ENCODE measurements at places on chromosomes 3 and 15.

- no peak for DNase-seq
Measured at GRCh38 chr15:63905558-63906265, 72.0 kb upstream of the HERC1 start.

DNA sequence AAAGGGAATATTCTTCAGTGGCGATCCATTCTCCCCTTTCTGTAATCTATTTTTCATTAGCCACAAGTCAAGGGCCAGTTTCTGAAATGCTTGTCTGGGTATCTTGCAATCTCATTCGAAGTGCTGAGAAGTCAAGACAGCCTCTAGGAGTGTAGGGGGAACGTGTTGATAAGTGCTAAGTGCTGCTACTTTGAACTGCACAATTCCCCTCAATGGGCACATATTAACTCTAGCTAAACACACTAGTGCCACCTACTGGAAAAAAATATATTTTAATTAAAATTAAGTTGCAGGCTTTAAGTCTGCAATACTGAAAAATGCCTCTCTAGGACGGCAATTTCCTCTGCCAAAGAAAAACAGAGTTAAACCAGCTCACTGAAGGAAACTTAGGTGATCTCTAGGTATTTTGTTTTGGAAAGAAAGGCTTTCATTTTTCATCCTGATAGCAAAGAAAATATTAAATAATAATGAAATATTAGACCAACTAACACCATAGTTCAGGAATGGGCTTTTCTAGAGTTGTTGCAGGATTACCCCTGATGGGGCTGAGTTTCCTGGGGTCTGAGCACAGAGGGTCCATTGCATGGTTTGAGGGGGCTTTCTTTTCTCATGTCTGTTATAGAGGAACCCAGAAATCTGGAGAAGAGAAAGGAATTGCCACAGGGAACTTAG, 181.9 kb upstream of the KBTBD8 start:
- DNase-seq: peak; percentile 32

DNA sequence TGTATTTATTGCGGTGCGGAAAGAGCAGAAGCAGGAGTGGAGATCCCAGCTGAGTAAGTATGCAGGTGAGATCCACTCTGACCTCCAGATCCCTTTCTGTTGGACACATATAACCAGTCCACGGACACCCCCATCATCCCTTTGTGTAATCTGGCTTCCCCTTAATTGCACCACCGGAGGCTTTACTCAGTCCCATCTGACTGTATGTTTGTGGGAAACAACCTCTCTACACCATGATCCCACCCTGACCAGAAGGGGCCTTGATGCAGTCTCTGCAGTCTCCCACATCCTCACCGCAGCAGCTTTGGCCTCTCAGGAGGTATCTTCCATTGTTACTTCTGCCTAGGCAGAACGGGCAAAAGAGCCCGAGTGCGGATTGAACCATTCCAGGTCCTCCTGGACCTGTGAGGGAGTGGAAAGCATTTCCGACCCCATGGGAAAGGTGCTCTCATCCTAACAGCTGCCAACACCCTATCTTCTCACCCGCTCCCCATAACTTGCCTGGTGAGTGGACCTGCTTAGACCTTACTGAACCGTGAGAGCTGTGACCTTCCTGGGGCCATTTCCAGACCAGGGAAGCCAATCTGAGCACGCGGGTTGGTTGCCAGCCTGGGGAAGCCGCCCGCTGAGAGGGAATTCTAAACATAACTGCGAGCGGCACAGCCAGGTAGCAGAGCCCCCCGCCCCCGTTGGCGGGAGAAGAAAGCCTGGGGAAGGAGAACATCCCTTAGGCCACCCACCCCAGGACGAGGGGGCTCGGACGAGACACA, 1.1 kb downstream of the SLCO2A1 start:
- no peak for DNase-seq

- DNase-seq: no peak
Measured at GRCh38 chr15:75138016-75138999, 63.4 kb upstream of the C15orf39 start.

- DNase-seq: no peak
Measured at GRCh38 chr3:125406070-125406469, 30.9 kb upstream of the ZNF148 start.

- no peak for DNase-seq
Measured at GRCh38 chr15:51388726-51389125, 47.3 kb downstream of the GLDN start.

GRCh38 chr3:173690542-173691180, 293.1 kb downstream of the NLGN1 start:
- DNase-seq: no peak

DNA sequence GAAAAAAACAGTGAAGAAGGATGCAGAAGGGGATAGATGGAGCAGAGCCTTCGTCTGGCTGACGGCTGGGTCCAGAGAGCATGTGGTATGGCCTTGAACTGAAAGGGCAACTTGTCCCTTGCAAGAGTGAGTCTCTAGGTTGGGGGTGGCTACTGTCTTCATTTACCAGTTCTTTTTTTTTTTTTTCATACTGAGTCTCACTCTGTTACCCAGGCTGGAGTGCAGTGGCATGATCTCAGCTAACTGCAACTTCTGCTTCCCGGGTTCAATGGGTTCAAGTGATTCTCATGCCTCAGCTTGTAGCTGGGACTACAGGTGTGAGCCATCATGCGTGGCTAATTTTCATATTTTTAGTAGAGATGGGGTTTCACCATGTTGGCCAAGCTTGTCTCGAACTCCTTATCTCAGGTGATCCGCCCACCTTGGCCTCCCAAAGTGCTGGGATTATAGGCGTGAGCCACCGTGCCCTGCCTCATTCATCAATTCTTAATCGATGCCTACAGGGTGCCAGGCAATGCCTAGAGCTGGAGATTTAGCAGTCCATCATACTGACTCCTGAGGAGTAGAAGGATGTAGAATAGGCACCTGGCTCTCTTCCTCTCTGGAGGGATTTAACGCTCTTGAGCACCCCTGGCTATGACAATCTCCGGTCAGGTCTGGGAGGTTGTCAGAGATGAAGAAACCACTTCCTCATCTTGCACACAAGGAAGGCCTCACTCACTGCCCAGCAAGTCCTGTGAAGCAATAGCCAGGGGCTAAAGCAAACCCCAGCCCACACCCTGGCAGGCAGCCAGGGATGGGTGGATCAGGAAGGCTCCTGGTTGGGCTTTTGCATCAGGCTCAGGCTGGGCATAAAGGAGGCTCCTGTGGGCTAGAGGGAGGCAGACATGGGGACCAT, at the start of gene CAMP:
CAMP (plus strand) TSS at position 880 of the 898 bp plus-strand sequence; CDS start at position 897, 17 bp downstream.
- DNase-seq: no peak

- no peak for DNase-seq
Measured at GRCh38 chr15:40435023-40435709, 5.6 kb upstream of the BAHD1 start.

DNA sequence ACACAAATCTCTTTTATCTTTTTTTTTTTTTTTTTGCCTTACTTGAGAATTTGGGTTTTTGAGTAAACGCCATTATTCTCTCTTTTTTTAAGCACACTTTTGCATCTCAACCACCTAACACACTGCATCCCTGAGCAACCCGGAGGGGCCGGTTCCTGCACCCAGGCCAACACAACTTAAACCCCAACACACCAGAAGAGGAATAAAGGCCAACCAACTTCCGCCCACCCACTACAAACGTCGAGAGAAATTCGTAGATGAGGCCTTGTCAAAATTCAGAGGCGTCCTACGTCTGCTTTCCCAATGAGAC, 389 bp upstream of the CCNB2 start:
- no peak for DNase-seq

DNA sequence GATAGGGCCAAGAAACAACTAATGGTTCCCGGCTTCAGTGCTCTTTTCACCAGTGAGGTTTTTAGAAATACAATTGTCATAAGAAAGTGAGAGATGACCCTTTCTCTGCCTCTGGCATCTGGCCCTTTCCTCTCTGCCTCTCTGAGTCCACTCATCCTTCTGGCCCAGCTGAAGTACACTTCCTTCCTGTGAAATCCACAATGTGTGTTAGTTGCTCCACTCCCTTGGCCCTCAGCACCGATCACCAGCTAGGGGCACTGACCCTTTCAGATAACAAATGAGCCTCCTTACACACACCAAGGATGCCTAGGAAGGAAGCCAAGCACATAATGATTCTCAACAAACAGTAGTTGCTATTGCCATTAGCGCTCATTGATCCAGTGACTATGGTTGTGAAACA, 2.9 kb upstream of the CAV3 start:
- DNase-seq: no peak

- DNase-seq: no peak
Measured at GRCh38 chr15:85582131-85583079, 202.0 kb downstream of the AKAP13 start.

- DNase-seq: no peak
Measured at GRCh38 chr3:71400986-71401451, 182.5 kb downstream of the FOXP1 start.

GRCh38 chr3:142818651-142819050, 70.2 kb downstream of the PCOLCE2 start:
- DNase-seq: peak; percentile 28

DNA sequence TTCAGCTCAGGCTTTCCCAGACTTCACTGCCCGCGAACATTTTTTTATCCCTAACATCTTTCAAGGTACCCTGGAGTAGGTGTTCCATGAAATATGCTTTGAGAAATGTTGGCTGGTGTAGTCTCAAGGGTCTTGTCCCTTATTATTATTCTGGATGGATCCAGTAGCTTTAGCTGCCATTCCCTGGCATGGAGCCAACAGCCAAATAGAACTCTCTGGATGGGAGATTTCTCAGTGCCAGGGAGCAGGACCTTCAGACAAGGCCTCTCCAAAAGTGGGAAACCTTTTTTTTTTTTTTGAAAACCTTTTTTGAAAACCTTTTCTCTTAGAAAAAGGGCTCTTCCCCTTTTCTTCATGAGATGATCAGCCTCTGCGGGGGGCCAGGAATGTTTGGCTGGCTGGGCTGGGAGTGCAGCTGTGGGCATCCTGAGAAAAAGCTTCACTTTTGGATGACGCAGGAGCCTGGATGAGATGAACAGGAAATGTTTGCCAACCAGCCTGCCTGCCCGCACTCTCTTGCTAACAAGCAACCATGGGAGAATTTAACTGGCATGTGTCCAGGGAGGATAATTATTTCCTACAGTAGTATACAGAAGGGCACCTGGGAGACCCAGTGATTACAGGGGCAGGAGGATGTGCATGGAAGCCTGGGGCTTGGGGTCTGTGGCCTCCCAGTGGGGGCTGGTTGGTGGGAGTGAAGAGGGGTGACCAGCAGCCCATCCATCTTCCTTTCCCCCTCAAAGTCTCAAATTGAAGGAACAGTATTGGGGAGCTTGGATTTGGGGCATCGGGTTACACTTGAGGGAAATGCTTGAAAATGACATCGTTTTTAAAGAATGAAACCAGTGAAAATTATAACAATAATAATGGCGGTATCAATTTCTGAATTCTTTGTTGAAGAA, 109.1 kb upstream of the LRIG1 start:
- DNase-seq: peak; percentile 63

GRCh38 chr3:50203809-50204803, 965 bp upstream of the SLC38A3 start:
- DNase-seq: no peak

DNA sequence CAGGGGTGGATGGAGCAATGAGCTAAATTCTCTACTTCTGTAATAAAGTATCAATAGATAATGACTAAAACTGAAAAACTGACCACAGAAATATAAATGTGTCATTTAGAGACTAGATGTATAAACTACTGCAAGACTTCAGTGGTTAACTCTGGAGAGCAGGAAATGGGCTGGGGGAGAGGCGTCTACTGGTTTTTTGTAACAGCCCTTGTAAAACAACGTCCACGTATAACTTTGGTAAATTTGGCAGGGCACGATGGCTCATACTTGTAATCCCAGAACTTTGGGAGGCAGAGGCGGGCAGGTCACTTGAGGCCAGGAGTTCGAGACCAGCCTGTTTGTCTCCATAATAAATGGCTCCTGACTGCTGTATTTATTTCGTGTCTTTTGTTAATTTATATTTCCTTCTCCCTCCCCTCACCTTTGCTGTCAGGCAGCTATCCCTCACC, 12.5 kb downstream of the RAB27A start:
- no peak for DNase-seq

- DNase-seq: no peak
Measured at GRCh38 chr3:66572090-66572675, 71.4 kb upstream of the LRIG1 start.

DNA sequence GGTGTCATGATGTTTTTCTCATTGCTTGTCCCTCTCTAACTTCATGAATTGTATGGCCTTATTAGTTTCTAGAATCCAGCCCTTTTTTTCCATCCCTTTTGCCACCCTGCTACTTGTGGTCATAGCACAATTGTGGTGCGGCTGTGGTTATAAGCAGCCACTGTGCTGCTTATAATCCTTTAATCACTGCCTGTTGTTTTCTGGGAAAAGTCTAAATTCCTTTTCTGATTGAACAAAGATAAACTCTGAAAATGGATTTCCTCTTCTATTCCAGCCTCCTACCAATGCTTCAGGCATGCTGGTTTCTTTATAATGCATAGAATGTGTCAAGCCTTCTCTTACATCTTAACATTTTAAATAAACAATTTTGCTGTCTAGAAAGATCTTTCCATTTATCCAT, 319.5 kb downstream of the C3orf38 start:
- no peak for DNase-seq

DNA sequence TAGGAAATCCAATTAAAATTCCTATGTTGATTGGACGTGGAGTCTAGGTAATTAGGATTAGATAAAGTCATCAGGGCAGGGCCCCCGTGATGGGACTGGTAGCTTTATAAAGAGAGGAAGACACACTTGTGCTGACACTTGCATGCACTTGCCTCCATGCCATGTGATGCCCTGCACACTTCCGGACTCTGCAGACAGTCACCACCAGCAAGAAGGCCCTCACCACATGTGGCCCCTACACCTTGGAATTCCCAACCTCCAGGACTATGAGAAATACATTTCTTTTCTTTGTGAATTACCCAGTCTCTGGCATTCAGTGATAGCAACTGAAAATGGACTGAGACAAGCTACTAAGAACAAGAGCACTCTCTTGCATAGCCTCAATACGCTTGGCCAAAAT, 90.6 kb downstream of the CRYGS start:
- DNase-seq: no peak

GRCh38 chr3:42712688-42713372, 10.2 kb upstream of the HHATL start:
- DNase-seq: no peak

GRCh38 chr3:111238885-111239284, 167.3 kb downstream of the NECTIN3 start:
- no peak for DNase-seq

DNA sequence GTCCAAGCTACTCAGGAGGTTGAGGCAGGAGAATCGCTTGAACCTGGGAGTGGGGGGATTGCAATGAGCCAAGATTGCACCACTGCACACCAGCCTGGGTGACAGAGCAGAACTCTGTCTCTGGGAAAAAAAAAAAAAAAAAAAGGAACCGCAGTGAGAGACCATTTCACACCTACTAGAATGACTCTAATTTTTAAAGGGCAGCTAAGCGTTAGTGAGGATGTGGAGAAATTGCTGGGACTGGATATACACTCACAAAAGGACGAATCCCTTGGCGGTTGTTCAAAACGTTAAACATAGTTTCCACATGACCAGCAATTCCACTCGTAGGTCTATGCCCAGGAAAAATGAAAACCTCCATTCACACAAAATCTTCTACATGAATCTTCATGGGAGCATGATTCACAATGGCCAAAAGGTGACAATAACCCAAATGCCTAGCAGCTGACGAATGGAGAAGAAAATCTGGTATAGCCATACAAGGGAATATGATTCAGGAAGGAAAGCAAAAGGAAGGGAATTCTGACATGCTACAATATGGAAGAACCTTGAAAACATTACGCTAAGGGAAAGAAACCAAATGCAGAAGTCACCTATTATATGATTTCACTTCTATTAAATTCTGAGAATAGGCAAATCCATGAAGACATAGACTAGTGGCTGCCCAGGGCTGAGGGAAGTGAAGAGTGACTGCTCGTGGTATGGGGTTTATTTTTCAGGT, 127.0 kb downstream of the CHSY1 start:
- DNase-seq: peak; percentile 96

GRCh38 chr3:167228135-167228534, 152.0 kb downstream of the ZBBX start:
- DNase-seq: peak; percentile 22
